ENCODE measurements at places on chromosomes 1 and 21. TPM values are rescaled to one million over a fixed set of nuclear protein-coding genes. Genes with fewer than 3 reads are reported as not detected.

RBM11 gene
- 1.4 TPM for total RNA-seq

DNA sequence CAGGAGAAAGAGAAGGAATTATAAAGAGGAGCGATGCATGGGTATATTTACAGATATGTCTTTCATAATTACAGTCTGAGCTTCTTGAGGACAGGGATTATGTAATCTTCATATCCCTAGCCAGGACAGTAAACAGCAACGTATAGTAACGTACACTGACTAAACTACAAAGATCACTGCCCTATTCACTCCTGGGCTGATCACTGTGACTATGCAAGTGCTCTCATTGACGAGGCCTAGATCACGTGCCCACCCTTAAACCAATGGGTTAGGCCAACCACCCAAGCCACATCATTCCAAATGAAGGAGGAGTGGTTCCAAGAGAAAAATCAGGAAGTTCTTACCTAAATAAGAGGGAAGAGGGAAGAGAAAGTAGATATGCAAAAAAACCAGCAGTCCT, 18.5 kb downstream of the PIK3R3 start:
- no peak for DNase-seq

DNA sequence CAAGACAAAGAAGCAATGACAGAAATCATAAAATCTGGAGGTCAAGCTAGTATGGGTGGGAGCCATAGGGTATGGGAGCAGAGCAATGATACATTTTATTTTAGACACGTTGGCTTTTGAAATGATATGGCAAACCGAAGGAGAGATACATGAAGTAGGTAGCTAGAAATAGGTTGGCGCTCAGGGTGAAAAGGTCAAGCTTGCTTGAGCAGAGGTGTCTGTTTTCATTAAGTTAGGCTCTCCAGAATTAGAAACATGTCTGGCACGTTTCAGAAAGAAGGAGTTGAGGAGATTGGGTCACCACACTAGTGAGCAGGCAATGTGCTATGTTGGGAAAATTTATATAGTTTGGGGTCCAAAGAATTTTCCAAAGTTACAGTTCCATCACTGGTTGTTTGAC, 151.4 kb downstream of the AMY1C start:
- no peak for DNase-seq

DNA sequence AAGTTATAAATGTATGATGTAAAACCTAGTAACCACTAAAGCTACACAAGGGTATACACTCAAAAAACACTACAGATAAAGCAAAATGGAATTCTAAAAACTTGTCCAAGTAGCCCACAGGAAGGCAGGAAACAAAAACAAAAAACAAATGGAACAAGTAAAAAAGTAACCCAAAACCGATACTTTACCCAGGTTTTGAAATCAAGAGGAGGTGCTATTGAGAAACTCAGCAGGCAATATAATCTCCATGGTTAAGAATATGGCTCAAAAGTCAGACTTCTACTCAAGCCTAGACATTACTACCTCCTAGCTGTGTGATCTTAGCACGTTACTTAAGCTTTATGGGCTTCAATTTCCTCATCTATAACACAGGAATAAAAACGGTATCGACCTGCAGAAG, 13.3 kb downstream of the RBBP5 start:
- DNase-seq, result no peak

DNA sequence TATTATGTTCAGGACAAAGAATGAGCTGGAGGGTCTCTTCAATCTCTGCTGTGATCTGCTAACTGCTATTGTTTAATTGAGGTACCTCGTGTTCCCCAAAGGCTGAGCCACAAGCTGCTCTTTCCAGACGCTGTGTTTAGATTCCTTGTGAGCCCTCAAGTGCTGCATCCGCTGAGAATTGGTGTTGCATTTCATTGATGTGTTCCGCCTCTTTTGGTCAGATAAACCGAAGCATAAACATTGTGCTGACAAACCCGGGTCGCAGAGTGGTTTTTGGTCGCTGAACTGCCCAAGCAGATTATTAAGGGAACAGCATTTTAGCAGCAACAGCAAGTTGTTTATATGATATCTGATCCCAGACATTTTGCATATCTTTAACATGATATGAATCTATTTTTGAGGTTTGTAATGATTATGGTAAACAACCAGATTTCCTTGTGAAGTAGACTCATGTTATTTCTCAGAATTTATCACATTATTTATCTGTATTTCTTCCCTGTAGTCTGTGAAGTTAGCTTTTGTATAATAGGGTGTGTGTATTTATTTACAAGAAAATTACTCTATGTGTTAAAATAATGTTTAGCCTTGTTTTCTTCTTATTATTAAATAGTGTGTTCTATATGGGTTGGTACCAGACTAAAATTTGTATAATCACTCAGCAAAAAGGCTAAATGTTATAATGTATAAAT, 217.2 kb upstream of the C1orf105 start:
- DNase-seq, result peak; percentile 28
